ENCODE measurements at places on chromosomes 13 and 19. TPM values are rescaled to one million over a fixed set of nuclear protein-coding genes. Genes with fewer than 3 reads are reported as not detected.

- H3K27me3 ChIP-seq: no peaks in the 10 kb centered on the region
- H3K27ac ChIP-seq: no peak overlapping the region
- H3K4me3 ChIP-seq: no peak overlapping the region
- no peak for DNase-seq
- no peaks in the 10 kb centered on the region for H3K36me3 ChIP-seq
These were observed 155.9 kb upstream of the SPRY2 start for GRCh38 chr13:80496721-80497397.

DNA sequence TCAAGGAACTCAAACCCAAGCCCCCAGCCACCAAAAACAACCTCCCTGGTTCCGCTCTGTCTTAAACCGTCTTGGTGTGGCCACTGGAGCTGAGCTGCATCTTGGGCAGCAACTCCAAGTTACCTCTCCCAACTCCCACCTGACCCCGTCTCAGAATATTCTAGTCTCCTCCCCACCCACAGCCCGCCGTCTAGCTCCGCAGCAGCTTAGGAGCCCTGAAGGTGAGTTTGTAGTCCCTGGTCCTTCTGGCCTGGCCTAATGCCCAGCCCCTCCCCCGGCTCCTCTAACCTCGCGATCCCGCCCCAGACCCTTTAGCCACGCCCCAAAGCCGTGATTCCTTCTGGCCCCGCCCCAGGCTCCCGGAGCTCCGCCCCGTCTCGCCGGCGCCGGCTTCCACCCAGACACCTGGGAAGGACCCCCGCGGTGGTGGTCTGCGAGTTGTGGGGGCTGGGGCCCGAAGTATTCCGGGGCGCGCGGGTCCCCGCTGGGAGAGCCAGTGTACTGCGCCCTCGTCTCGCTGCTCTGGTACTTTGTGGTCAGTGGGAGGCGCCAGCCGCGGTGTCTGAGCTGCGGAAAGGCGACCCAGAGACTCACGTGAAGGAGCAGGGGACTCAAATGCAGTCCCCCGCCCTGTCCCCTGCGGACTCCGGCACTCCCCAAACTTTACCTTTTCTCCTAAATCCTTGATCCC, 2.5 kb upstream of the LHB start:
- peak overlapping the region; percentile 50 for H3K4me3 ChIP-seq
- no peaks in the 10 kb centered on the region for H3K36me3 ChIP-seq
- peaks cover 50% of the 10 kb centered on the region for H3K27me3 ChIP-seq
- peaks cover 25% of the 10 kb centered on the region for H3K4me1 ChIP-seq
- no peak for DNase-seq
- H3K27ac ChIP-seq: no peak overlapping the region

DNA sequence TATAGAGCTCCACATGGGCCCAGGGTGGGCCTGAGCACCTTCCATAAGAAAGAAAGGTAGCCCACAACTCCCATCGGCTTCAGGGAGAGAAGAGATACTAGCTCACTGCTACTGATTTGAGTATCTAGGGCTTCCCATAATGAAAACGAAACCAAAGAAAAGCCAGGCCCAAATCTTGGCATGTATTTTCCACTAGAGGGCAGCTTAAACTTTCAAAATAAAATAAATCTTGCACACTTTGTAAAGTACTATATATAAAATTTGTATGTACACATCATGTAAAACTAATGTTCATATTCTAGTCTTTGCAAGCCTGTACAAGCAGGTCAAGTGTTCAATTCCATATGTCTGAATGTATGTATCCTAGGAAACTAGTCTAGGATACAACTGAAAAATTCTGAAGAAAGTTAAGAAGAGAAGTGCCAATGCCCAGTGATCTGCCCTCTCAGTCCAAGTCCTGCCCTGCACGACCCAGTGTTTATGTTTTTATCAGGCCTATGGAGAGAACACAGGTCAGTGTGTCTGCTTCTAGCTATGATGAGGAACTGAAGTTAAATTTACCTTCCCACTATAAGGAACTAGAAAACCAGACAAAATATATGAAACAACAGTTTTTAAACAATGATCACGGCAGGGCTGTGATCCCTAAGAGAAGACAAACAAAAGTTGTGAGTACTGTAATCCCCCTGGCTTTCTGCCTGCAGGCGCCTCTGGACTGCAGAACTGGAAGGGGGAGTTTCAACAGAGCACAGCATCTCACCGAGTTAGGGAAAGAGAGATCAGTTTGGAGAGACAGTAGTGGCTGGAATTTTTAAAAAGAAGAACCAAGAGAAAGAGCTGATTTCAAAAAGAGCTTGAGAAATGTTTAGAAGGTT, 475.7 kb downstream of the UQCRFS1 start:
- H3K27me3 ChIP-seq: no peaks in the 10 kb centered on the region
- no peak for DNase-seq
- no peaks in the 10 kb centered on the region for H3K36me3 ChIP-seq
- H3K4me1 ChIP-seq: no peaks in the 10 kb centered on the region
- peak overlapping the region; percentile 50 for H3K27ac ChIP-seq
- H3K4me3 ChIP-seq: no peak overlapping the region

DNA sequence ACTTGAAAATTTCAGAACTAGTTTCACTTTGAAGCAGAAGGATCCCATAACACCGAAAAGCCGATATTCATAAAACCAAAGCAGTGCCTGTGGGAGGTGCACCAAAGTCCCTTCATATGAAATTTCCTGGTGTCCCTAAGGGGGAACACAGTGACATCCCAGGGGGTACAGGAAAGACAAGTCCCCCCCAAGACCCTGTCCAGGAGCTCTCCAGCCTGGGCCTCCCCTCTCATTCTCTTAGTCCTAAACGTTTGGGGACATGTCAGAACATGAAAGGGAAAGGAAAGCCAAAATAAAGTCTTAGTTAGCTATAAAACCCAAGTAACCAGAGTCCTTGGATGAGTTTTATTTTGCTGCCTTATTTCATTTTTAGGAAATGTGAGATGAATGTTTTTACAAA, 56.6 kb downstream of the MRPL57 start:
- no peak for DNase-seq
- H3K4me1 ChIP-seq: no peaks in the 10 kb centered on the region
- H3K4me3 ChIP-seq: peak overlapping the region; percentile 13
- no peaks in the 10 kb centered on the region for H3K27me3 ChIP-seq

DNA sequence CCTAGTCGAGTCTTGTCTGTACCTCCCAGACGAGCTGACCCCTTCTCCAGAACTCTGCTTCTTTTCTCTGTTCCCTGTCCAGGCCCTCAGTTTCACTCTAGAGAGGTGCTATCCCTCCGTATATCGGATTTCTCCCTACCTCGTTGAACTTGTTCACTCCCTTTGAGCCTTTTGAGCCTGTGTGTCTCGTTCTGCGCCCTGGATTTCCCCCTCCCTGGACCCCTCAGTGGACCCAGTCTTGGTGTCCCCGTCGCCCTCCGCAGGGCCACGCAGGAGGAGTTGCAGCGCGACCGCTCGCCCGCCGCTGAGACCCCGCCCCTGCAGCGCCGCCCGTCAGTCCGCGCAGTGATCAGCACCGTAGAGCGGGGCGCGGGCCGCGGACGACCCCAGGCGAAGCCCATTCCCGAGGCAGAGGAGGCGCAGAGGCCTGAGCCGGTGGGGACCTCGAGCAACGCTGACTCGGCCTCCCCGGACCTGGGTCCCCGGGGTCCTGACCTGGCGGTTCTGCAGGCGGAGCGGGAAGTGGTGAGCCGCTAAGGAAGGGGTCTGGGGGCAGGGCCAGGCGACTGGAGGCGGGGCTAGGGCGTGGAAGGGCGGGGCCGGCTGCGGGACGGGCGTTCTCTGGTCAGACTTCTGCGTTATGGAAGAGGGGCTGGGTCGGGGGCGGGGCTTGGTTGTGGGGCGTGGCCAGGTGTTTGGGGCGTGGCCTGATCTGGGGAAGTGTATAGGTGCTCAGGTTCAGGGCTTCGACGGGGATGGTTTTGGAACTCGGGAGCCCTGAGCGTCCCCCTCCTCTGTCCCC, 5.5 kb downstream of the EPS8L1 start:
- H3K27ac ChIP-seq: no peak overlapping the region
- no peak for DNase-seq
- H3K4me1 ChIP-seq: peaks cover 27% of the 10 kb centered on the region

- no peak overlapping the region for H3K27ac ChIP-seq
- H3K36me3 ChIP-seq: no peaks in the 10 kb centered on the region
- no peaks in the 10 kb centered on the region for H3K27me3 ChIP-seq
- H3K4me1 ChIP-seq: no peaks in the 10 kb centered on the region
These were observed 231.7 kb upstream of the MIR17HG start for GRCh38 chr13:91115776-91116175.

- H3K36me3 ChIP-seq: peaks cover 3% of the 10 kb centered on the region
- DNase-seq: no peak
- H3K4me1 ChIP-seq: no peaks in the 10 kb centered on the region
- no peaks in the 10 kb centered on the region for H3K27me3 ChIP-seq
These were observed 14.3 kb downstream of the PEPD start for GRCh38 chr19:33507021-33507956.

GRCh38 chr19:48569814-48570213, 17.8 kb downstream of the SULT2B1 start:
- no peaks in the 10 kb centered on the region for H3K4me1 ChIP-seq
- DNase-seq: no peak
- no peak overlapping the region for H3K4me3 ChIP-seq
- no peaks in the 10 kb centered on the region for H3K27me3 ChIP-seq

DNA sequence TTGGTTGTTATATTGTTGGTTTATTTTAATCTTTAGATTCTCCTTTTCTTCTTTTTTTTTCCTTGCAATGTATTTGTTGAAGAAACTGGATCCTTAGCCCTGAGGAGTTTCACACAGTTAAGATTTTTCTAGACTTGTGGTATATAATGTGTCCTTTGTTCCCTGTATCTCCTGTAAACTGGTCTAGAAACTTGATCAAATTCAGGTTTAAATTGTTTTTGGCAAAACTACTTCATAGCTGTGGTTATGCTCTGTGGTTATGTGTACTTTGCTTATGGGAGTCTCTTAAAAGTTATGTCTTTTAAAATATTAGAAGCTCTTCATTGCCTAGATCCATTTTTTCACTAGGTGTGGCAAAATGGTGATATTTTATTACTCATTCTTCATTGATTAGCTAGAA, 3.7 kb upstream of the MTRF1 start:
- DNase-seq: no peak
- H3K27me3 ChIP-seq: no peaks in the 10 kb centered on the region
- no peaks in the 10 kb centered on the region for H3K4me1 ChIP-seq
- H3K27ac ChIP-seq: no peak overlapping the region
- peaks cover 1% of the 10 kb centered on the region for H3K36me3 ChIP-seq
- no peak overlapping the region for H3K4me3 ChIP-seq

- no peaks in the 10 kb centered on the region for H3K36me3 ChIP-seq
- peaks cover 22% of the 10 kb centered on the region for H3K4me1 ChIP-seq
- H3K27me3 ChIP-seq: no peaks in the 10 kb centered on the region
- no peak overlapping the region for H3K4me3 ChIP-seq
These were observed 5.2 kb downstream of the PRX start for GRCh38 chr19:40407714-40408597.

DNA sequence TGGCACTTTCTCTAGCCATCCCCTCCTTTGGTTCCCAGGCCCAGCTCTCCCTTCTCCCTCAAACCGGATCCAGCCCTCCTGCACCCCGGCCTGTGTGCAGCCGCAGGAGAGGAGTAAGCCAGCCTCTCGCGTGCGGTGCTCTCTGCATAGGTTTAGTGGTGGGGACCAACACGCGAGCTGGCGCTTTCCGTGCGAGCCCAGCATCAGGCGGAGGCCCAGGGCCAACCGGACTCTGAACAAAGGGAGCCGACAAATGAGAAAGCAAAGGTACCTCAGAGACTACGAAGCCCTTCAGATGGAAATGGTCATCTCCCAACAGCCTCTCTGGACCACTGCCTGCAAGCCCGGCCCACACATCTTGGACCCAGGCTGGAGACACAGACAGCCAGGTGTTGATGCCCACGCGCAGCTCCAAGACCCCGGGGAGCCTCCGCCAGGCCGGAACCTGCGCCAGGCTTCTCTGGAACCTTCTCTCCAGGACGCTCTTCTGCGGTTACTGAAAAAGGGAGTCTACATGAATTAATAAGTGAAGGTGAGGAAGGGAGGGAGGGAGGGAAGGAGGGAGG, 16.5 kb upstream of the LATS2 start:
- DNase-seq: no peak
- no peaks in the 10 kb centered on the region for H3K36me3 ChIP-seq
- no peaks in the 10 kb centered on the region for H3K27me3 ChIP-seq

- H3K27ac ChIP-seq: peak within 1 kb of the TSS; percentile 97
- peaks cover 29% of the 10 kb centered on the region for H3K4me1 ChIP-seq
- no peaks in the 10 kb centered on the region for H3K27me3 ChIP-seq
- DNase-seq: peak; percentile 77
- H3K4me3 ChIP-seq: peak within 1 kb of the TSS; percentile 85
These were observed at the start of gene KMT2B for GRCh38 chr19:35717665-35718344. Gene KMT2B (plus strand): TSS chr19:35718003. CDS start chr19:35718019, 16 bp downstream.

GRCh38 chr13:47303626-47304025, 406.8 kb upstream of the HTR2A start:
- H3K27ac ChIP-seq: no peak overlapping the region
- no peak overlapping the region for H3K4me3 ChIP-seq
- DNase-seq: no peak
- H3K36me3 ChIP-seq: no peaks in the 10 kb centered on the region

- no peaks in the 10 kb centered on the region for H3K36me3 ChIP-seq
- no peaks in the 10 kb centered on the region for H3K27me3 ChIP-seq
- no peaks in the 10 kb centered on the region for H3K4me1 ChIP-seq
- no peak overlapping the region for H3K27ac ChIP-seq
These were observed 17.9 kb downstream of the OR7A5 start for GRCh38 chr19:14817052-14817451.

GRCh38 chr13:39269411-39269810, 231.2 kb downstream of the NHLRC3 start:
- H3K4me1 ChIP-seq: no peaks in the 10 kb centered on the region
- H3K27me3 ChIP-seq: no peaks in the 10 kb centered on the region
- DNase-seq: no peak
- no peaks in the 10 kb centered on the region for H3K36me3 ChIP-seq
- no peak overlapping the region for H3K4me3 ChIP-seq

GRCh38 chr19:50729894-50730293, 6.7 kb downstream of the CLEC11A start:
- H3K36me3 ChIP-seq: no peaks in the 10 kb centered on the region
- H3K27ac ChIP-seq: no peak overlapping the region
- H3K4me3 ChIP-seq: no peak overlapping the region
- H3K27me3 ChIP-seq: peaks cover 54% of the 10 kb centered on the region
- no peak for DNase-seq

DNA sequence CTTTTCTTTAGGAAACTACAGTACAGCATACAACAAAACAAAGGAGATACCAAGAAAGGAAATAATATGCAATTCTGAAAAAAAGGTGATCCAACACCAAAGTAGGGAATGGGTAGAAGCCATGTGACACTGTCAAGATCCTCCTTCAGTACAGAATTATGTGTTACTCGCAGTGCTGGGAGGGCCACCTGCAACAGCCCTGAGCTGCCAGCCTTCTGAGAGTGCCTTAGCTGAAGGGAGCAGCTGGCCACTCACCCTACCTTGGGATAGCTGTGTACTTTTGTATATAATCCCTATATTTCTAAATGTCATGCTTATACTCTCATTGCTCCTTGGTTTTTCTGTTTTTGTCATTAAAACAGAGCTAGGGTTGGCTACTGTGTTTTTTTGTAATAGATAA, 1518.2 kb upstream of the PCDH20 start:
- DNase-seq: no peak
- H3K27ac ChIP-seq: no peak overlapping the region
- no peaks in the 10 kb centered on the region for H3K27me3 ChIP-seq
- no peaks in the 10 kb centered on the region for H3K4me1 ChIP-seq
- no peak overlapping the region for H3K4me3 ChIP-seq
- H3K36me3 ChIP-seq: no peaks in the 10 kb centered on the region

CGB5 gene
- not detected for total RNA-seq

BORA gene
- total RNA-seq: 2.2 TPM

ANGPTL4 gene
- total RNA-seq: 31.6 TPM

SH2D3A gene
- total RNA-seq: not detected
